Omental fat pad (tissue), 4 donors: ENCODE measurements at places on chromosomes 5 and 9. TPM values are rescaled to one million over a fixed set of nuclear protein-coding genes. Genes with fewer than 3 reads are reported as not detected.

DNA sequence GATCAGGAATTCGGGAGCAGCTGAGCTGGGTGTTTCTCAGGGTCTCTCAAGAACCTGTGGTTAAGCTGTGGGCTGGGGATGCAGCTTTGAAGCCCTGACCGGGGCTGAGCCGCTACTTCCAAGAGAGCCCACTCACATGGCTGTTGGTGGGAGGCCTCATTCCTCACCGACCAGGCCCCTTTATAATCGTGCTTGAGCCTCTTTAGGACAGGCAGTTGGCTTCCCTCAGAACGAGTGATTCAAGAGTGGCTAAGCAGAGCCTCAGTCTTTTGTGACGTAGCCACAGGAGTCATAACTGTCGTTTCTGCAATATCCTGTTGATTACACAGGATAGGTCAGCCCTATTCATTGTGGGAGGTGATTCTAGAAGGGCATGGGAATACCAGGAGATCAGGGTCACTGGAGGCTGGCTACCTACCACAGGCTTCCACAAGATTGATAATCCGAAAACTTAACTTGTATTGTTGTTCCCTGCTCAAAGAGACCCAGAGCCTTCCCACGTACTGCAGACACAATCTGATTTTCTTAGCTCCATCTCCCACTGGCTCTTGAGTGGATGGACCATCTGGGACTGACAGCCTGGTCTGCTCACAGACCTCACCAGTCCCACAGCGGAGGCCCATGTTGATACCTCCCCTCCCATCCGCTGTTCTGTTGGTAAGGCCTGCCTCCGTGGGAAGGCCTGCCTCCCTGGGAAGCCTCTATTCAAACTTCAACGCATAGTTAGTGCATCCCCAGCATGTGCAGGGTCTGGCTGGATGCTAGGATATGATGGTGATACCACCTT is 3.0 kb upstream of the ERGIC1 start:
- no peak for DNase-seq

- DNase-seq: no peak
Observed at GRCh38 chr9:18881758-18882157, 151.3 kb downstream of the SAXO1 start.

GRCh38 chr5:20615888-20616563 is 628.0 kb upstream of the CDH18 start:
- DNase-seq: no peak

DNA sequence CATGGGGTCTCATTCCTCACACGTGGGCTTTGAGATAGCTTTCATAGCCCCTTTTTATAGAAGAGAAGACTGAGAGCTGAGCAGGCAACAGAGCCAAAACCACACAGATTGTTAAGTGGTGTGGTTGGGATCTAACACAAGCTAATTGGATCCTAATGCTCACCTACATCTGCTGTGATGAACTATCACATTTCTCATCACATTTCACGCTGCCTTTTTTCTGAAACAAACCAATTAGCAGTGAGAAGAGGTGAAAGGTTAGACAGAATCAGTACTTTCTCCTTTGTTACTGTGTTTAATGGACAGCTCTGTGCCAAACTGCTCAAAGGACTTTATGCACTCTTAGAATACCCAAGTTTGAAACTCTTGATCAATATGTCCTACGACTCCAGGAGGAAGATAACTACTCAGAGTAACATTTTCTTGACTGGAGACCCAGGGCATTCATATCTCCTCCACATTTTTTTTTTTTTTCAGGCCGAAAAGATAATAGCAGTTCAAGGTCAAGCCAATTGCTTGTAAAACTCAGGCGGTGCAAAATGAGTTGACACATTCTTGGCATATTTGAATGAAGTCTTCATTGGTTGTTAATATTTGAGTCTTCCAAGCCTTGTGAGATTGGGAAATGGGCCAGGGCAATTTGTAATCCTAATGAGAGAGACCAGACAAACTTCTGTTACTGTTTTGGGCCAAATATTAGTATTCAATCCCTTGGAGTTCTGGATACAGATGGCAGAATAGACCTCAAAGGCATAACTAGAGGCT is 138.4 kb downstream of the KCTD16 start:
- no peak for DNase-seq

GRCh38 chr9:34413231-34413852 is 36.6 kb upstream of the MYORG start:
- DNase-seq: no peak

- DNase-seq: no peak
Observed at GRCh38 chr5:67623078-67623477, 426.5 kb upstream of the CD180 start.

Gene KIF24
- total RNA-seq: 0.65 TPM

- DNase-seq: no peak
Observed at GRCh38 chr5:114411380-114411931, 49.6 kb downstream of the KCNN2 start.

DNA sequence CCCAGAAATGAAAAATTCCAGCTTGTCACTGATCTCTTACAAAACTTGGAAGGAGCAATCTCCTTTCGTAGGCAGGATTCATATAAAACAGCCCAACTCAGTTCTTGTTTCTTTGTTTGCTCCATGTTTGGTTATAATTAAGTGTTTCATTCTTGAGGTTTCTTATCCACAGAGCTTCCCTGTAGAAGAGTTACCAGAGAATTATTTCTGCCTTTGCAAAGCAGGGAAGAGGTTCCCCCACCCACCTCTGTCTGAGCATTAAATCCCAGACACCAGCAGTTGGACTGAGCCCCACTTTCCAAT is 34.1 kb upstream of the RAI14 start:
- DNase-seq: no peak

Gene C5orf34
- 1.3 TPM for total RNA-seq

Gene POU5F2
- 3.6 TPM for total RNA-seq

DNA sequence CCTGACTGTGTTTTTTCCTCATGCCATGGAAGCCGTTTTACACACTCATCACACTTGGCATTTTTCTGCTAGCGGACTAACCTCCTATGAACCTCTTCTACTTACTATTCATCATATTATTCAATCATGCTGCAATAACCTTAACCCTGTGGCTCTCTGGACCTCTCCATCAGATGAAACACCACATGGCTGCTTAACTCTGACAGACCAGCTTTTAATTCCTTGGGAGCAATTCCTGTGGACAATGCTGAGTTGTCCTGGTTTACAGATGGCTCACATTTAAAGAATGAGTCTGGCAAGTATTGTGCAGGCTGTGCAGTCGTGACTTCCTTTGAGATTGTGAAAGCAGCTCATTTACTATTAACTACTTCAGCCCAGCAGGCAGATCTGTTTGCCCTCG is 9.0 kb downstream of the OR1J1 start:
- no peak for DNase-seq

Gene KIF4B
- not detected for total RNA-seq

Gene GABRG2
- total RNA-seq: not detected

Gene FCN2
- total RNA-seq: 2.6 TPM

DNA sequence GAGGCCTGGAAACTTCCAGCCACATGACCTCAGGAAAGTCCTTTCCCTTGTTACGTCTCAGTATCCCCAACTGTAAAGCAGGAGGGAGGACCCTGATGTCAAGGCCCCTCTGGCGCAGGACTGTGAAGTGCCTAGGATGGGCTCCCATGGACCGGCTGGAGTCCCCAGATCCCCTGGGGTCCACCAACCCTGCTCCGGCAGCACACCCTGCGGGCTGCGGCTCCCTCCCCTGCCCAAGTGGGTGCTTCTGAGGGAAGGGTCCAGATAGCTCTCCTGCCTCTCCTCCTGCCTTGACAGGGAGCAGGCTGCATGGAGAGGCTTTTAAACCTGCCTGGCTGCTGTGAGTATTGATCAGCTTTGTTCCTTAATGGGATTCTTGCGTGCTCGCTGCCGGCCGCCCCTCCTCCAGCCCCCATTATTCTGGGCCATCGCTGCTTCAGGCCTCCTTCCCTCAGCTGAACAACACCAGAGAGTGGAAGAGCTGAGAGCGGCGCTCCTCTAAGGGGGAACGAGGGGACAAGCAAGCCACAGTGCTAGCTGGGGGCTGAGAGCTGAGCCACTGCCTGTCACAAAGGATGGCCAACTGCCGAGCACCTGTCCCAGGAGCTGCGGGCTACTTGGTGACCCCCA is 25.6 kb upstream of the NTNG2 start:
- DNase-seq: no peak

GRCh38 chr9:4886698-4887097 is 94.0 kb downstream of the RCL1 start:
- DNase-seq: no peak

Gene JAKMIP2
- 0.28 TPM for total RNA-seq

Gene ELP1
- total RNA-seq: 16.0 TPM

DNA sequence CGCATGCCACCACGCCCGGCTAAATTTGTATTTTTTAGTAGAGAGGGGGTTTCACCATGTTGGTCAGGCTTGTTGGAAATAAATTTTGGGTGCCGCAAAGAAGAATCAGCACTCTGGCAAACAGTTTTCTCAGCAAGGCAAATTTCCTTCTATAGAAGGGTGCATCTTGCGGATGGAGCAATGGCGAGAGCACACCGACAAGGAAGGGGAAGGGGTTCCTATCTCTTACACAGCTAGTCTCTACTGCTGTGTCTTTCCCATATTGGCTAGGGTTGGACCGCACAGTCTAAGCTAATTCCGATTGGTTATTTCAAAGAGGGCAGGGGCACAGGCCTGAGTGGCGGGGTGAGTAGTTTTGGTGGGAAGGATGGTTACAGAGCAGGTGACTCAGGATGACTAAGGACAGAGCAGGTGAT is 707 bp downstream of the GTF3C5 start:
- DNase-seq: no peak

GRCh38 chr9:98050351-98050750 is 6.2 kb upstream of the NANS start:
- DNase-seq: no peak

DNA sequence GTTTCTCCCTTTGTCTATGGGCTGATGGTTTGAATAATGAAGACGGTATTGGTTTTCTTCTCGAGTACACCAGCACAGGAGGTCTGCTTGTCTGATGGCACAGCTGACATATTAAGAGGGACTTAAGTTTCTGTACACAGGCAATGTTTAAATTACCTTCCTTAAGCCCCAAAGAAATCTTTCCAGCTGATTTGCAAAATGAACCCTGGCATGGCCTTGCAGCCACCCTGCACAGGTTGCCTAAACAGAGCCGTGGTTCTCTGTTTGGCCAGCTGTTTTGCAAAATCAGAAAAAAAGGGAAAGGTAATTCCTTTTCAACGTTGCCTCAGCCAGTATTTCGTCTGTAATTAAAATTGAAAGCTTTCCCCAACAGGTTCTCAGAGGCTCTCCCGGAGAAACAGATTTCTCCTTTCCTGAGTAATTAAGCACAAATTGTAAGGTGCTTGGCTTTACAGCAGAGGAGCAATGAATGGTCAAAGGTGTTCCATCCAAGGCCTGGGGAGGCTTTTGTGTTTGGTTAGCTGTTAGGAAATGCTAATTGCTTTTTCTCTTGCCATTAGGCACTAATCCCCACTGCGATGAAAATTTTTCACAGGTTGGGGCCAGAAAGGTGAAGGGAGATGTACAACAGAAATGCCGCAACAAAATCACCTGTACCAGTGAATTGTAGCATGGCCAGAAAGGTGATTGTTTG is 138.9 kb downstream of the RASEF start:
- no peak for DNase-seq

- DNase-seq: peak; percentile 80
Observed at GRCh38 chr5:150763023-150763769, 4.4 kb upstream of the DCTN4 start.

DNA sequence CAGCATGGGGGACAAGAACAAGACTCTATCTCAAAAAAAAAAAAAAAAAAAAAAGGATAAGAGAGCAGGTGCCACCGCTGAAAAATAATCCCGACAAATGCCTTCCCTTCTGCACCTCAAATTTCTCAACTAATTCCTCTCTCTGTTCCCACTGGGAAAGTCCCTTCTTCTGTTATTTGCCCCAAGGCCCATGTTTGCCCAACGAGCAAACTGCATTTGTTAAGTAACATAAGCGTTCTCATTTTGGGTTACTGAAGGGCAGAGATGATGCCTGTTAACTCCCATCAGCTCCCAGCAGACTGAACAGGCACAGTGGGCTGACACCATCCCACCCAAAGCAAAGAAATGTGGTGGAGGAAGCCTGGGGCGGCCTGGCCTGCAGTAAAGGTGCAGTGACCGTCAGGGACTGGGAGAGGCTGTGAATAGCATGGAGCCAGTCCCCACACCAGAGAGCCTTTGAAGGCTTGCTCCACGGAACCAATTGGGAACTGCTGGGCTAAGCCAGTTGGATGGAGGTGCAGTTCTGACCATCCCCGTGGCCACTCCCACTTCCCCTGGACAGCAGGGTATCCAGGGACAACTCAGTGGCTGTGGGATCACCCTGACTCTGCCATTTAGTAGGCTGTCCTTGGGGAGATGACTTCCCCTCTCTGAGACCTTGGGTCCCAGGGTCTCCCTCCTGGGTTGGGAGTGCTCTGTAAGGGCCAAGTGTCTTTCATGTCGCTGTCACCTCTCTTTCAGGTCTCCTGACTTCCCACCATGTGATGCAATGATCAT is 149.7 kb upstream of the IER5L start:
- DNase-seq: no peak
